ENCODE measurements at places on chromosomes 5 and 9.
A peak's percentile ranks its signal among the peaks of the same experiment; 100 is the strongest.

GRCh38 chr5:645421-645820, 33.3 kb downstream of the CEP72 start:
- no peak overlapping the region for H3K27ac ChIP-seq
- H3K27me3 ChIP-seq: no peaks in the 10 kb centered on the region
- H3K4me1 ChIP-seq: no peaks in the 10 kb centered on the region
- H3K4me3 ChIP-seq: no peak overlapping the region
- peaks cover 6% of the 10 kb centered on the region for H3K36me3 ChIP-seq

DNA sequence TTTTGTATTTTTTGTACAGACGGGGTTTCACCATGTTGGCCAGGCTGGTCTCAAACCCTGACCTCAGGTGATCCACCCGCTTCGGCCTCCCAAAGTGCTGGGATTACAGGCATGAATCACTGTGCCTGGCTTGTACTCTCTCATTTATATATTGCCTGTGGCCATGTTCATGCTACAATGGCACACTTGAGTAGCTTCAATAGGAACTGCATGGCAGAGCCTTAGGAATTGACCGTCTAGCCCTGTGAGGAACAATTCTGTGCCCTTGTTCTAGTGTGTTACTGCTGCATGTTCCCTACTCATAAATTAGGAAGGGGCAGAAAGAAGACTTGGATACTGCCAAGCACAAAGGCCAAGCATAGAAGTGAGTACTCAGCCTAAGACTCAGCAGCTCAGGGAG, 104.2 kb downstream of the LIFR start:
- no peaks in the 10 kb centered on the region for H3K27me3 ChIP-seq
- DNase-seq: no peak
- no peaks in the 10 kb centered on the region for H3K36me3 ChIP-seq

DNA sequence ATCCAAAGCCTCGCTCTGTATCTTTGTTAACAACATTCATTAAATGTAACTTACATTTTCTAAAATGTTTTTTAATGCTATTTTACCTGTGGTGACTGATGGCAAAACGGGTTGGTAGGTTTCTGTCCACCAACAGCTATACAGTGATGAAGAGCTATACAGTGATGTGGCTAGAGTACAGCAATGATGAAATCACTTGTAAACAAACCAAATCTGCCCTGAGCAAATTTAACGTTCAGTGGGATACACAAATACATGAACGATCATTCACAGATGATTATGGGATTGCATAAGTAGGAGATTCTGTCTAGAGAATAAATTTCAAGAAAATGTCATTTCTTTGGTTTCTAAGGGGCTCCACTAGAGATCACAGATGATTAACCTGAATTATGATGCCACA, 132.7 kb downstream of the MPDZ start:
- no peak overlapping the region for H3K27ac ChIP-seq
- peaks cover 3% of the 10 kb centered on the region for H3K36me3 ChIP-seq
- H3K4me1 ChIP-seq: peaks cover 27% of the 10 kb centered on the region
- no peak for DNase-seq
- H3K4me3 ChIP-seq: no peak overlapping the region
- no peaks in the 10 kb centered on the region for H3K27me3 ChIP-seq

- no peaks in the 10 kb centered on the region for H3K36me3 ChIP-seq
- no peak overlapping the region for H3K4me3 ChIP-seq
- H3K4me1 ChIP-seq: peaks cover 5% of the 10 kb centered on the region
- peak; percentile 49 for DNase-seq
- no peaks in the 10 kb centered on the region for H3K27me3 ChIP-seq
Observed at GRCh38 chr5:169116961-169117461, 183.9 kb downstream of the SLIT3 start.

- no peaks in the 10 kb centered on the region for H3K36me3 ChIP-seq
- no peak overlapping the region for H3K4me3 ChIP-seq
- H3K4me1 ChIP-seq: no peaks in the 10 kb centered on the region
Observed at GRCh38 chr5:10461904-10462555, 20.4 kb downstream of the ROPN1L start.

GRCh38 chr5:6405591-6405990, 27.2 kb upstream of the MED10 start:
- no peaks in the 10 kb centered on the region for H3K36me3 ChIP-seq
- DNase-seq: no peak
- H3K4me1 ChIP-seq: peaks cover 8% of the 10 kb centered on the region

Measured in neural progenitor cell (in vitro differentiated cells).